ENCODE measurements at places on chromosomes 3 and 15.

DNA sequence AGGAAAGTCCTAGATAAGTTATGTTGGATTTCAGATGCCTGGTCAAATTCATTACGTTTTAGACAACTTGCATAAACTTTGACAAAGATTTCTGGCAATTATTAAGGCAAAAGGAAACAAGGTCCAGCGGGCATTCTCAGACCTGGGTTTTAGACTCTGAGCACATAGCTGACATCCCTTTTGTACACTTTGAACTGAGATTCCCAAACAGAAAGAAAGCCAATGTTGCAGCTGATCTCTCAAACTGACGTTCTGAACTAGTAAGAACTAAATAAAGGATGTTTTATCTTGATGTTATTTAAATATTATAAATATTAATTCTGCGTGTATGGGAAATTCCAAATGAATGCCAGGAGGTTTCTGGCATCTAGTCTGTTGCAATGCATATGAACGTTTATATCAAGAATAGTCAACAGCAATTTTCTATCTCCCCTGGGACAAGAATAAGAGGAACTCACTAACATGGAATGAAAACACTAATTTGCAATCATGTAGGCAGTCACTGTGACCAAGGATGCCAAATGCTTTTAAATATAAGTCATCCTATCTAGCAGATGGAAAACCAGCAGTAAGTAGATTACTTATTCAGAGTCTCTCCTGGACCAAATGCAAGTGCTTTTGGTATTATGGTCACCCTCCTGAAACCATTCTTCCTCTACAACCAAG is 202.1 kb downstream of the GREM1 start:
- no peak for DNase-seq

GRCh38 chr3:99430348-99431134 is 207.9 kb upstream of the COL8A1 start:
- no peak for DNase-seq

- DNase-seq, result no peak
Observed at GRCh38 chr3:188211476-188211875, 57.5 kb downstream of the LPP start.

DNA sequence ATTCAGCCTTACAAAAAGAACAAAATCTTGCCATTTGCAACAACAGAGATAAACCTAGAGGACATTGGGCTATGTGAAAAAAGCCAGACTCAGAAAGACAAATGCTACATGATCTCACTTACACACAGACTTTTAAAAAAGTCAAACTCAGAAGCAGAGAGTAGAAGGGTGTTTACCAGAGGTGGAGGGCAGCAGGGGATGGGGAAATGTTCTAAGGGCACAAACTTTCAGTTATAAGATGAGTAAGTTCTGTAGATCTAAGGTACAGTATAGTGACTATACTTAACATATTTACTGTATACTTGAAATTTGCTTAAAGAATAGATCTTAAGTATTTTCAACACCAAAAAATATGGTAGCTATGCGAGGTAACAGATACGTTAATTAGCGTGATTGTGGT is 3.0 kb downstream of the MYEF2 start:
- no peak for DNase-seq

GRCh38 chr15:36398212-36398611 is 181.2 kb upstream of the CDIN1 start:
- no peak for DNase-seq
